ENCODE measurements at places on chromosomes 16 and 17.

- DNase-seq, result no peak
These were observed 479.5 kb downstream of the TMEM114 start for GRCh38 chr16:8110572-8111514.

DNA sequence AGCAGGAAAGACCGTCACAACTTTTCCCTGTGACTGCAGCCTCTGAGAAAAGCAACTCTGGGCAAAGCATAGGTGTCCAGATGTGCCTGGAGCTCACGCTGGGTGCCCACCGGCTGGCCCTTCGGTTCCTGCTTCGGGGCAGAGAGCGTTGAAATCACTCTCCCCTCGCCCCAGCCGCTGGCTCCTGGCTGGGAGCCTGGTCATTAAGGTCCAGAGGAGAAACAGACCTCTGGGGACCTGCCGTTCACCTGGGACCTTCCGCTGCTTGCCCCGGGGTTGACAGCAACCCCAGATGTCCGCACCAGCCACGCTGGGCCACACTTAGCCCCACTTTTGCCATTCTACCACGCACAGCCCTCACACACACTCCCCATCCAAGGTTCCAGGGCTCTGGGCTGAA, 13.1 kb downstream of the MRM3 start:
- no peak for DNase-seq

DNA sequence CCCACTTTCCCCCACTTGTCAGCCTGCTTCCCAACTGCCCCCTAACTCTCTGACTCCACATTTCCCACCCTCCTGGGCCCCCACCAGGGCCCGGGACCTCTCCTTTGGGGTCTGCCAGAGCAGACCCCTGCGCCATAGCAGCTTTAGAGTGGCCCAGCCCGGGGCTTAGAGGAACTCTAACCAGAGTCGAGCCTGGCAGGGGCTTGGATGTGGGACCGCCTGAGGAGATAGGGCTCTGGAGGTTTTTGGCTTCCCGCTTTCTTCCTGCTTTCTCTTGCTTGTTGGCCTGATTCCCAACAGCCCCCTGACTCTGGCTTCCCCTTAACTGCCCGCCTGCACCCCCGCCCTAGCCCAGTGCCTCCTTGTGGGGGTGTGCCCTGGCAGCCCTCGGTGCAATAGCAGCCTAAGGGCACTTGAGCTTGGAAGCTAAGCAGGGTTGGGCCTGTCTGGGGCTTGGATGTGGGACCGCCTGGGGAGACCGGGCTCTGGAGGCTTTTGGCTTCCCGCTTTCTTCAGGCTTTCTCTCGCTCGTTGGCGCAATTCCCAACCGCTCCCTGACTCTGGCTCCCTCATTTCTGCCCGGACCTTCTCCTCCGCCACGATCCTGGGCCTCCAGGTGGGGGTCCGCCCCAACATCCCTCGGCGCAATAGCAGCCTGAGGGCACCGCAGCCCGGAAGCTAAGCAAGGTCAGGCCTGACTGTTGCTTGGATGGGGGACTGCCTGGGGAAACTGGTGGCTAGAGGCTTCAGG, 2292.0 kb downstream of the TP53TG3F start:
- no peak for DNase-seq

DNA sequence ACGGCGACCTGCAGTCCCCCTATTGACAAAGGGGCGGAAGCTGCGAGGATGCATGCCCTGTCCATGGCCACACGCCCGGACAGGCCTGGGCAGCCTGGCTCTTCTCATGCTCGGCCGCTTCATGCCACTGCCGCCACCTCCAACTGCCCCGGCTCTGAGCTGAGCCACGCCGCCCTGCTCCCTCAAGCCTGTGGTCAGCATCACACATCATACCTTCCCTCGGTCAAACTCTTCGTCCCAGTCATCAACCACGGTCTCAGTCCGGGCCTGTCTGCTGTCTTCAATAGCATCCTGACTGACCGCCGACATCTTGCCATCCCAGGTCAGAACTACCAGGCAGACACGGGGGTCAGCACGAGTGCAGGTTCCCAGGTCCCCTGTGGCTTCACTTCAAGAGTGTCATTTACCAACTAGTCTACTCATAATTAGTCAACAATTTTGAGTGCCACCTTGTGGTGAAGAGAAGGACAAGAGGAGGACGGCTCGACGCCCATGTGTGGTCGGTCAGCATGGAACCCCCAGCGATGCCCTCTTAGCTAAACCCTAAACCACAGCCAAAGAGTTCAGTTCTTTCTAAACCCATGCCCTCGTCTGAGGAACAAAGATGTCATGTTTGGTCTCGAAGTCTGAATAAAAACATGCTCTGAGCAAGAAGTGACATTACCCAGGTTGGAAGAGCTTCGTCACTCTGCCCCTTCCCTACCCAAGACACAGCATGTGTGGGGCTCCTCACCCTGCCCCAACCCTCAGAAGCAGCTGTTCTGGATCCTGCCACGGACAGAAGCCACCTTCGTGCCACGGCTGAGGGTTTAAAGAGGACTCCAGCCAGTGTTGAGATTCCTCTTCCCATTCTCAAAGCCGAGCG, 16.9 kb upstream of the CYTH1 start:
- DNase-seq, result no peak

GRCh38 chr17:52938623-52939230, 780.2 kb upstream of the CA10 start:
- no peak for DNase-seq

- no peak for DNase-seq
These were observed 37.3 kb downstream of the PLCG2 start for GRCh38 chr16:81816351-81816750.

GRCh38 chr17:82788206-82789001, 36.5 kb downstream of the TBCD start:
- no peak for DNase-seq

DNA sequence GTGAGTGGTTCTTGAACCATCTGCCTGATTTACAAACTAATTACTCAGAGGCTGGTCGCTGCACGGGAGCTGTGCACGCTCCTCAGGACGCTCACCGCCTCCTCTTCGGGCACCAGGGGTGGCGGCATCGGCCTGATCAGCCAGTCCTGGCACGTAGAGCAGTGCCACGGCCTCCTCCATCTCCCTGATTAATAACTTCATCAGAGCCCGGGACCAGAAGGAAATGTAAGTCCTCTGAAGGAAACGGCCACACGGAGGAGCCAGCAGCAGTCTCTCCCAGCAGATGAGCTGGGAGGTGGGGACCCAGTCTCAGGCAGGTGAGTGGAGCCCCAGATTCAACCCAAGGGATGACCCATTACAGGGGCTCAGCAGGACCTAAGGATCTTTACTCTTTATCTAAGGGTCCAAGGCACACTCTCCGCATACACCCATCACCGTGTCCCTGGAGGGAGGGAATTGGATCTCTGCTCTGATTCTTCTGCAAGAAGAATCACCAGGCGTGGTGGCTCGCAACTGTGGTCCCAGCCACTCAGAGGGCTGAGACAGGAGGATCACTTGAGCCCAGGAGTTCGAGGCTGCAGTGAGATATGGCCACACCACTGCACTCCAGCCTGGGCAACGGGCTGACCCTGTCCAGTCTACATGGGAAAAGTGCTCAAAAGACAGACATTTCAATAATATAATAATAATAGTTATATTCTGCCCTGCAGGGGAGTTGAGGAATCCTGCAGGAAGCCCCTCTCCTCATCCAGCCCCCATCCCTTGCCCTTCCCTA, 366.5 kb downstream of the SEC14L1 start:
- no peak for DNase-seq

GRCh38 chr16:67663151-67663876, 2.6 kb downstream of the PARD6A start:
- DNase-seq, result no peak

DNA sequence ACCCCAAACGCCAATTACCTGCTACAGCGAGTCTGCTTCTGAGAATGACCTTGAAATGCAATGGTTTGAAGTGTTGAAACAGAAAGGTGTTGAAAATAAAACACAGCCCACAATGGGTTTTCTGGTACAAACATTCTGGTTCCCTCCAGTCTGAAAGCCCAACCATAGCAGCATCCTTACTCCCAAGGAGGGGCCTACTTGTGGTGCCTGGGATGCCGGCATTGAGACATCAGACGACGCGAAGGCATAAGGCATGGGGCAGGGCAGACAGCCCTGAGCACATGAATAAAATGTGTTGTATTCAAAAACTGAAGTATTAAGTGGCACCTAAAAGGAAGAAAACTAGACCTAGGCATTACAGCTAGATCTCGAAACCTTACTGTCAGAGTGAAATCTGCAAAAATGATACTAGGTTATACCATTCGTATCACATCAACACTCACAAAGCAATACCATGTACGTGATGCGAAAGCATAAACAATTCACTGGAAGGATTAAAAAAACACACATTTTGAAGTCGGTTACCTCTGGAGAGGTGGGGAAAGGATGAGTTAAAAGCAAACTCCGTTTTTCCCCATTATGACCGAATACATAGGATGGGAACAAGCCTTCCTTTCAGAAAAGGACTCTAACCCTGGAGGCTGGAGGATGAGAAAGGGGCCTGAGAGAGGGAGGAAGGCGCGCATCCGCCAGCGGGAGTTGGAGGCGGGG, 702 bp downstream of the NUDT21 start:
- DNase-seq, result no peak

GRCh38 chr16:62034231-62035114, 1.8 kb downstream of the CDH8 start:
- DNase-seq, result no peak

GRCh38 chr17:45364531-45365390, 47.9 kb upstream of the MAP3K14 start:
- DNase-seq, result no peak

DNA sequence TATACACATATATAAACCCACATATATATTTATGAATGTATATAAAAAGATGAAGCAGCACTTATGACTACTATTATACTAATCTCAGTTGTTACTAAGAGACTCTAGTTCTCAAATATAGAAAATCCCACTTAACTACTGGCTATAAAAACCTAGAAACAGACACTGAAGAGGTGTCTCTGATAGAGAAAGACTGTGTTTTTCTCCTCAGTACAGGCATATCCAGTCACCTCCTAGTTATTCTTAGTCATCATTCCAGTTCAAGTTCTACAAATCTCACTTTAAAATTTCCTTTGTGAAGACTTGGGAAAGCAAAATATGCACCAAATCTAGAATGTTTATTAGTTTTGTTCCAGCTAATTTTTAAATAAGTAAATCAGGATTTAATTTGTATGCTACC, 93.9 kb downstream of the STH start:
- no peak for DNase-seq

- DNase-seq, result no peak
These were observed 2.7 kb upstream of the SEPTIN12 start for GRCh38 chr16:4790871-4791270.

- no peak for DNase-seq
These were observed 99.7 kb downstream of the ELAC2 start for GRCh38 chr17:12918142-12918541.

- DNase-seq, result no peak
These were observed 138.1 kb downstream of the TRIM37 start for GRCh38 chr17:58968426-58969061.

DNA sequence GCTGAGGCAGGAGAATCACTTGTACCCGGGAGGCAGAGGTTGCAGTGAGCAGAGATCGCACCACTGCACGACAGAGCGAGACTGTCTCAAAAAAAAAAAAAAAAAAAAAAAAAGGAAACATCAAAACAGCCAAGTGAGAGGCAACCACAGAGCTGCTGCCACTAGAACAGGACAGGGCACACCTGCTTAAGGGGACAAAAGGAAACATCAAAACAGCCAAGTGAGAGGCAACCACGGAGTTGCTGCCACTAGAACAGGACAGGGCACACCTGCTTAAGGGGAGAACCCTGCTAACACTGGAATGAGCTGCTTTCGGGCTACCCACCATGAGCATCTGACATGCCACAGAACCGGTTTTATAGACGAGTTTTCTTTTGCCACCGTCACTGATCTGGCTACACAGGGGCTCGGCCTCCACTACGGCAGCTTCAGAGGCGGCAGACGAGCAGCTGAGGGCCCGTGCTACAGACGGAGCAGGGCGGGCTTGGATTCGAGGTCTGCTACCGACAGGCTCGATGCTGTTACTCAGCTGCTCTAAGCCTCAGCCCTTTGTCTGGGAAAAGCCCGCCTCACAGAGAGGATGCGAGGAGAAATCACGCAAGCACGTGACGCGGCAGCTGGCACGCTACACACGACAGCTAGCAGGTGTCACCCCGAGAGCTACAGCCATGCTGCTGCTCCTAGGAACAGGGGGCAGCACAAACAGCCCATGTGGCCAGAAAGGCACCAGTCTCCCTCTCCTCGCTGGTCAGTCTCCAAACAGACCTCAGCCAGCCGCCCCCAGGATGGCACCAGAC, 2.0 kb downstream of the P4HB start:
- DNase-seq, result no peak

DNA sequence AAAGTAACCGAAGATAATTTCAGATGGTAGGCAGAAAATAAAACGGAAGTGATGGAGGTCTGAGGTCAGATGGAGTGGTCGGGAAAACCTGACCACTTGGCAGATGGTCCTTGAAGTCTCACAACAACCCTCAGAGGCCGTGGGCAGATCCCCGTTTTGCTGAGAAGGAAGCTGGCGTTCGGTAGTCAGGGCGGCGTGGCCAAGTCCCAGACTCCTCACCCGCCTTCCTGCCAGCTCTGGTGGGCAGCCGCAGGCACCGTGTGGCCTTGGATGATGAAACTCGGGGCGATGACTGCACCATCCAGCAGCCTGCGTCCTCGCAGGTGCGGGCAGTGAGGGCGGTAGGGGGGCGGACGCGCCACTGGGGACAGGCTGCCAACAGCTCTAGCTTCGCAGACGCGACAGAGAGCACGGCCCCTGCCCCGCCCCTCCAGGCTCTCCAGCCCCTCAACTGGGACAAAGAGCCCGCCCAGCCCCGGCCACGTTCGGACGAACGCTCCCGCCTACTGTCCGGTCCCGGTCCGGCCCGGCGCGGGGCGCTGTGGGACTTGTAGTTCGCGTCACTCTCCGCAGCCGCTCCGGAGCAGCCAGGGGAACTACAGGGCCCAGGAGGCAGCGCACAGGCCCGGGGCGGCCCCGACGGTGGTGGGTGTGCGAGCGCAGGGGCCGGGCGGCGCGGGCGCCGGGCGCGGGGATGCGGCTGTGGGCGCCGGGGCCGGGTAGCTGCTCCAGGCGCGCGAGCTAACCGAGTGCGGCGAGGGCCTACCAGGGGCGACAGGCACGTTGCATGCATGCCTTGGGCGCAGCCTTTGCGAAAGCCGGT, at the start of gene GPT2:
Gene GPT2 (plus strand): TSS at position 673 of the 823 bp plus-strand sequence. CDS start 354 bp downstream, outside the sequence.
- peak; percentile 37 for DNase-seq

GRCh38 chr17:38602956-38603785, 2.6 kb downstream of the SRCIN1 start:
- no peak for DNase-seq

- DNase-seq, result no peak
These were observed 797 bp upstream of the RAB11FIP3 start for GRCh38 chr16:424623-425081.

Measured in stimulated activated CD8-positive, alpha-beta memory T cell treated with anti-CD3 and anti-CD28 coated beads, Interleukin-2, amount 100 ng/mL, for 1 hour (primary cell).